AG04449 (cell line): ENCODE measurements at places on chromosomes 16 and 17.

- DNase-seq = no peak
These were observed 12.4 kb downstream of the CDYL2 start for GRCh38 chr16:80792031-80792430.

DNA sequence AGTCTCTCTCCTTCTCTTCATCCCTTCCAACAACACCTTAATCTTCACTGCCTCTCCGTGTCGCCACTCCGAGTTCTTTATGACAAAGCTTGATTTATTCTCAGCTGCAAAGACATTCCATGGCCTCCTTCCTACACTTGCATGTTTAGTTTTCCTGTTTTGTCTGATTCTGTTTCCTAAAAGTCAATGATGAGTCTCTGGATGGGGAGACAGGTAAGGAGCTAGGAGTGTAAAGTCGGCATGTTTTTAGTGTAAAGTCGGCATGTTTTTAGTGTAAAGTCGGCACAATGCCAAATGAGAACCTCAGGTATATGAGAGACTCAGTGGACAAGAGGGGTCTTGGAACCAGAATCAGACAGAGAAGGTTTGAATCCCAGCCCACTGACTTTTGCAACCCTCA is 362.3 kb upstream of the EEF2KMT start:
- DNase-seq = no peak

GRCh38 chr17:29219378-29220047 is 27.1 kb upstream of the CRYBA1 start:
- no peak for DNase-seq

GRCh38 chr17:82050761-82051641 is 610 bp downstream of the RFNG start:
- DNase-seq = no peak

- DNase-seq = no peak
These were observed 1.2 kb upstream of the DLX4 start for GRCh38 chr17:49967621-49968404.

- no peak for DNase-seq
These were observed 13.7 kb downstream of the KANSL1 start for GRCh38 chr17:46179375-46179999.

DNA sequence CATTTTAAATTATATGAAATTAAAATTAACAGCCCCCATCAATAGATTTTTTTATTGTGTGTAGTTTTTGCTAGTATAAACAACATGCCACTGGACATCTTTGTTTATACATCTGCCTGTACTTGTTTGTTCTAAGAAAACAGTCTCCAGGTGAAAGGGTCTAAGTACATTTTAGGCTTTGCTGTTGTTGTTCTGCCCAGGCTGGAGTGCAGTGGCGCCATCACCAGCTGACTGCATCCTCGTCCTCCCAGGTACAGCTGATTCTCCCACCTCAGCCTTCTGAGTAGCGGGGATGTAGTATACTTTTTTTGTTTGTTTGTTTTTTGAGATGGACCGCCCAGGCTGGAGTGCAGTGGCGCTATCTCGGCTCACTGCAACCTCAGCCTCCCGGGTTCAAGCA is 25.5 kb downstream of the C17orf58 start:
- DNase-seq = no peak

DNA sequence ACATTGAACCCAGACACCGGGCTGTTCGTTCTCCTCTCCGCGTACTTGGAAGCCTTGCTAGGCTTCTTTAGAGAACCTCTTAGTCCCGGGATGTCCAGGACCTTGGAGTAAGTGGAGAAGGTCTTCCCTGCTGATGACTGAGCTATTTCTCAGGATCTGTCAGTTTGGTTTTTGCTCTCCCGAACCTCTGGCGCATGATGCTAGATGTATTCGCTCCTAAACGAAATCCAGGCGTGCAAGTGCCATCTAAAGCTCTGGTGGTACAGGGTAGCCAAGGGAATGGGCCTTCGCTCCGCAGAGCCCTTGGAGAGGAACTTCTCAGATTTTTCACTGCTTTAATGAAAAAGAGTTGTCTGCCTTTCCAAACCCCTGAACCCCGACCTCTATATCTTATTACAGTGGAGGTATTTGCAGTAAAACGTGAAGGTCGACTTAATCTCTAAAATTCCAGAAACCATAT is 547 bp downstream of the VMP1 start:
- no peak for DNase-seq

- DNase-seq = no peak
These were observed 260.7 kb downstream of the MAF start for GRCh38 chr16:79339863-79340262.

DNA sequence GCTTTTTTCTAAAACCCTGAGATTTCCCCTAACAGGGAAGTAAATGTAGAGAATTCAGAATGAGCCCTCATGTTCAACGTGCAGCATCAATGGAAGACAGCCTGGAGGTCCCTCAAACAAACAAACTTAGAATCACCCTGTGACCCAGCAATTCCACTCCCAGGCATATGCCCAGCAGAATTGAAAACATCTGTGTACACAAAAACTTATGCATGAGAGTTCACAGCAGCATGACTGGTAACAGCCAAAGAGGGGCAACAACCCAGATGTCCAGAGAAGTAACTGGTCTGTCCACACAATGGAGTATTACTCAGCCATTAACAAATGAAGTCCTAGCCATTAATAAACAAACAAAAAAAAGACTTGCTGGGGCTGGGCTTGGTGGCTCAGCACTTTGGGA is 252.7 kb downstream of the PARN start:
- DNase-seq = no peak

- no peak for DNase-seq
These were observed 13.9 kb upstream of the NCBP3 start for GRCh38 chr17:3859940-3860339.

GRCh38 chr17:45857977-45858708 is 13.5 kb downstream of the SPPL2C start:
- no peak for DNase-seq

DNA sequence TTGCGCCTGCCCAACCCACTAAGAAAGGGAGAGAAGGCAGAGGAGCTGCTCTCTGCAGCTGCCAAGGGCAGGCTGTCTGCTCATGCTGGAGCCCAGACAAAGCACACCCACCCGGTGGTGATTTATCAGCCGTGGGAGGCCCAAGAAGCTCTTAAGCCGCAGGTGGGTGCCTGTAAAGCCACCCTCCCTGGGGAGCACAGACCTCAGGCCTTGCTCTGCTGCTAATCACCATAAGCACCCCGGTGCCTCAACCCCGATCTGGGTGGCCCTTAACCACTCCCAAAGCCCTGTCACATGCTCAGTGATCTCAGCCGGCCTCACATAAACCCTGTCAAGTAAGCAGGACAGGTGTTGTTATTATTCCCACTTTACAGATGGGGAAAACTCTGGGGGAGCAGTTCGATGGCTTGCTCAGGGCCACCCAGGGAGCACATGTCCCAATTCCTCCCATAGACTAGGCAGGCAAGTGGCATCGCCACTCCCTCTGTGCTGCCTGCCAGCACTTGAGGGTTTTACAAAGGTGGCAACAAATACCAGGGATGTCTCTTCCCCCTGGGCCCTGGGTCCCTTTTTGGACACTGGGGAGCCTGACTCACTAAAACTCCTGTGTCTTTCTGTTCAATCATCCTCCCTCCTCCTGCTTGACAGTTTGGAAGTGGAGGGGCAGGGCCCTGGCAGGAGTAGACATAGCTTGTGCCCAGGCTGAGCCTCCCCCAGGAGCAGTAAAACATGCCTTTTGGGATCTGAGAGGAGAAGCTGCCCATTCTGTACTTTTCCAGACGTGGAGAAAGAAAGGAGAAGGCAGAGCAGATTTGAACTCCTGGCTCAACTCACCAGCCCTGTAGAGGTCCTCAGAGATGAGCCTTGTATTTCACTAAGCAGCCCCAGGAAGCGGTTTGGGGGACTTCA is 299.3 kb downstream of the SOX9 start:
- DNase-seq = no peak

- no peak for DNase-seq
These were observed 4.4 kb upstream of the HOXB13 start for GRCh38 chr17:48732688-48733629.

DNA sequence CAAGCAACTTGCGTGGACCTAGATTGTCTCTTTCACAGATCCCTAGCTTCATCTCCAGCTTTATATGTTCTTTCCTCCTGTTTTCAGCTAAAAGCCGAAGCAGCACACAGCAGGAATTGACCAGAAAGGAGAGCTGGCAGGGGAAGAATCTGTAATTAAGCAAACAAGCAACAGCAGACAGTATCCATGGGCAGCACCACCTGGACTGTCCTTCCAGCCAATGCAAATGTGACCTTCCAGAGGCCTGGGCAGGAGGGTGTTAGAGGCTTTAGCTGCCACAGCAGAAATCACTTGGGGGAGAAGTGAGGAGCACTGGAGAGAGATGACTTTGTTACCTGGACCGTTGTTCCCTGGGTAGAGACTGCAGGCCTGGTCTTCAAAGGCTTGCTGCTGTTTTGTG is 427.6 kb upstream of the GOT2 start:
- no peak for DNase-seq

DNA sequence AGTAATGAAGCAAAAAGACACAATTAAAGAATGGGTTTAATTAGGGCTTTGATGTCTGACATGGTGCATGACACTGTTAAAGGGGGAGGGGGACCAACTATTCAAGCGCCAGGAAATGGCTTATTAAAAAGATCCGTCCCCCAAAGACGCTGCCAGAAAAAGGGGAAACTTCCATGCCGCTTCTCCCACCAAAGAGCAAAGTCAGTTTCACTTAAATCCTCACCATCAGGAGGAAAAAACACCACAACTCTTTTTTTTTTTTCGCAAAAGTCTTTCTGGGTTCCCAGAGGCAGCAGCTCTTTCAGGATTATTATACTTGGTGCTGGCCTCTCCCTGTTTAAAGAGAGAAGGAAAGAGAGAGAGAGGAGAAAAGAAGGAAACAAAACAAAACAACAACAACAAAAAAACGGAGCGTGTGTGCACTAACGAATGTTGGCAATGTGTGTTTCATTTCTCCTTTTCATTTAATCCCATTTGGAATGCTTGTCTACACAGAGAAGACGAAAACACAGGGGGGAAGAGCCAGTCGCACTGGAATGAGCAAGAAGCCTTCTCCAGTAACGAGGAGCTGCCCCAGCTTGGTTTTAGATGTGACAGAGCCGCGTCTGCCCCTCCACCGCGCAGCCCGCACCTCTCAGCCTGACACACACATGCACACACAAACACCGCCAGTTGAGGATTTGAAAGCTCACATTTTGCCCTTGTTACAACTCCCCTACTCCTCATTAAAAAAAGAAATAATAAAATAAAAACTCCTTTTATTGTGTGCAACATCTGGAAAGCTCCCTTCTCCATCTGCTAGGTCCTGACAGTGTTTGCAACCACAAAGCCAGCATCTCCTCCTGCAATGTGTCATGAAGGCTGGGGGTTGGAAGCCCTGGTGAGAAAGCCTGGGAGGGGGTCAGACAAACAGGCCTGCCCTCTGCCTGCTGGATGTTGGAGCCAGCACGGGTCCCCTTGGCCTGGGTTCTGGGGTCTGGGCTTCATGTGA is 32.7 kb upstream of the AXIN2 start:
- no peak for DNase-seq

- DNase-seq = no peak
These were observed 306.9 kb upstream of the RBFOX1 start for GRCh38 chr16:7025616-7026190.

- DNase-seq = no peak
These were observed 5.6 kb downstream of the SPATA32 start for GRCh38 chr17:45256114-45256966.

GRCh38 chr16:87418644-87419043 is 26.5 kb downstream of the MAP1LC3B start:
- DNase-seq = no peak

- peak; percentile 100 for DNase-seq
These were observed at the start of gene PRR11 for GRCh38 chr17:59155439-59156177. TSS of gene PRR11 (plus strand) at chr17:59155746. CDS start at chr17:59169753, 14,007 bp downstream.

GRCh38 chr16:19283637-19284036 is 1.9 kb upstream of the CLEC19A start:
- no peak for DNase-seq
